ENCODE measurements at places on chromosomes 11 and 22. TPM values are rescaled to one million over a fixed set of nuclear protein-coding genes. Genes with fewer than 3 reads are reported as not detected.

The NUP98 gene
- total RNA-seq, result 82.2 TPM

GRCh38 chr11:110128161-110128560 is 35.0 kb downstream of the ZC3H12C start:
- no peak for DNase-seq

The OR5W2 gene
- not detected for total RNA-seq

The ABCC8 gene
- total RNA-seq, result 29.0 TPM

The CCDC116 gene
- total RNA-seq, result 0.45 TPM

- no peak for DNase-seq
Observed at GRCh38 chr22:22060200-22061084, 77.9 kb upstream of the TOP3B start.

GRCh38 chr11:119689302-119689701 is 39.7 kb downstream of the NECTIN1 start:
- no peak for DNase-seq

- no peak for DNase-seq
Observed at GRCh38 chr22:39818094-39818493, 75.5 kb downstream of the ENTHD1 start.

The CEP126 gene
- total RNA-seq, result 10.0 TPM

The GSTT2 gene
- not detected for total RNA-seq

The BTG4 gene
- total RNA-seq, result not detected

The CNTN5 gene
- 110 TPM for total RNA-seq

- no peak for DNase-seq
Observed at GRCh38 chr11:59097113-59097708, 9.8 kb upstream of the FAM111B start.

DNA sequence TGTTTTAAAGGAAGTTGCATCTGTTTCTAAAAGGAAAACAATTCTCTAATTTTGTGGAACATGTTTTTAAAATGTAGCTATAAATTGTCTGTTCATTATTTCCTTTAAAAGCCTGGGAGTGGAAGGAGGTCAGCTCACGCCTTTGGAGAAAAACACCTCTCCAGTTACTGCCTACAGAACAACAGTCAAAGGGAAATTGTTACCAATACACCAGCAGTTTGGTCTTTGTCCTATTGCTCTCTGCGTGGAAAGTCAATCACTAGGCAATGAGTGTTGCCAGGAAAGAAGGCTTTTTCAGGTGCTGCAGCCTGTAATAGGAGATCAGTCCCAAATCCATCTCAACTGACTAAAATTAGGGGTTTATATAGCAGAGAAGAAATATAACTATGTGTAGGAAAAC is 22.2 kb downstream of the SVIP start:
- DNase-seq, result no peak

DNA sequence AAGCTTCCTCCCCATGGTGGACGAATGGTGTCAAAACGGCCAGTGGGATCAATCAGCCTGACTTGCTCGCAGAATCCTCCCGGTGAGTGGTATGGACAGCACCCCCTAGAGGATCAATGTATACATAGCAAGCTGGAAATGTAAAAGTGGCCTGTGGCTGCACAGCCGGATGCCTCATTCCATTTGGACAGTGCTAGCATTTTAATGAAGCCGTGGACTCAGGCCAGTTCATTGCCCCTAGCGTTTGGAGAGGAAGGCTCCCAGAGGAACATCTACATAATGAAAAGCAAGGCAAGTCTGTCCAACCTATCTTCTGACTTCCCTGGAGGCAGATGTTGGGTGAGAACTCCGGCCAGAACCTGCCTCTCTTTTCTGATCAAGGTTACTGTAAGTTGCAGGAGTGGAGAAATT is 942.3 kb downstream of the NTM start:
- no peak for DNase-seq

Data from cerebellum (tissue), 4 donors.